Osteocyte (in vitro differentiated cells): ENCODE measurements at places on chromosomes 4 and X. TPM values are rescaled to one million over a fixed set of nuclear protein-coding genes. Genes with fewer than 3 reads are reported as not detected.
A peak's percentile ranks its signal among the peaks of the same experiment; 100 is the strongest.

TRAM1L1 gene
- total RNA-seq, result 5.6 and 5.9 TPM in 2 replicates

CXCR3 gene
- not detected in 2 replicates for total RNA-seq

DBET gene
- total RNA-seq, result not detected in 2 replicates

AGTR2 gene
- not detected in 2 replicates for total RNA-seq

DNA sequence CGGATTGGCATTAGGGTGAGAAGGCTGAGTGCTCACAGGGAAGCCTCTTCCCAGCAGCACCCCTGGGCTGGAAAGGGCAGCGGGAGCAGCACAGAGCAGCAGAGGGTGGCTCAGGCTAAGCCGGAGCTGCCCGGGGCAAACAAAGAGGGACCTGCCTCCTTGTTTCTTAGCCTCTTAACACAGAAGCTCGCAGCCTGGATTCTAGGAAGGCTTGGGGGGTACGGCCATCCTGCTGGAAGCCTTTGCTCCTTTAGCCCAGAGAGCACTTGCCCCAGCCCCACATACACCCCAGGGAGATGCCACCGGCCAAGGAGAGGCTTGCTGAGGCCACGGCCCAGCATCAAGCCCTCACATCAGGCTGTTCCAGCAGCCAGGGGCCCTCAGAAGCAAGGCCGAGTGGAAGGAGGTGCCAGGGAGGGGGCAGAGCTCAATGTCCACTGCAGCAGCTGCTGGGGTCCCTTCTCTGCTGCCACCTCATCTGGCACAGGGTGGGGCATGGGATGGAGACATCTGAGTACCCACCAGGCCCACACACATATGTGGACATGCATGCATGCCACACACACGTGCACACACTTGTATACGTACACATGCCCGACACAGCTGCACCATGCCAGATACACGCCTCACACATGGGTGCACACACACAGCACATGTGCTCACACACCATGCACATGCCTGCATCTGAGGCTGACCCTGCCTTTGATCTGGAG is 20.3 kb upstream of the SPON2 start:
- DNase-seq, result peak; percentile 83
- H3K4me3 ChIP-seq, result peak overlapping the region; percentile 54
- H3K27ac ChIP-seq, result peak overlapping the region; percentile 94
- peaks cover 37% of the 10 kb centered on the region for H3K4me1 ChIP-seq
- H3K27me3 ChIP-seq, result peaks cover 3% of the 10 kb centered on the region
